ENCODE measurements at places on chromosomes 3 and 15.

- DNase-seq: no peak
These were observed 197.7 kb downstream of the RBMS3 start for GRCh38 chr3:29478611-29479010.

- DNase-seq: no peak
These were observed 62.1 kb downstream of the PRICKLE2 start for GRCh38 chr3:64163019-64163754.

DNA sequence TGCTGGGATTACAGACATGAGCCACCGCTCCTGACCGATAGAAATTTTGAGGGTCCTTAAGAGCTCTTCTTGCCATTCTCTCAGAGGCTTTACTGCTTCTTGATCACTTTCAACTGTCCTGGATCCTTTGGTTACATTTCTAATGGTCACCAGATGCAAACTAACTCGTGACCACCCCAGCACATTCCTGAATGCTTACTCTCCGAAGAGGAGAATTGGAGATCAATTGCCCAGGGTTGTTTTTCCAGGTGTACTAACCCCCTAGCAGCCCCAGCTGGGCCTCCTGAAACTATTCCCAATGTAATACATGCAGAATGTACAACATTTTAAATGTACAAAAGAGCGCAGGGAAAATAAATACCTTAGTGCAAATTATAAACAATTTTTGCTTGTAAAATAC lies 65.1 kb upstream of the TBL1XR1 start:
- no peak for DNase-seq

DNA sequence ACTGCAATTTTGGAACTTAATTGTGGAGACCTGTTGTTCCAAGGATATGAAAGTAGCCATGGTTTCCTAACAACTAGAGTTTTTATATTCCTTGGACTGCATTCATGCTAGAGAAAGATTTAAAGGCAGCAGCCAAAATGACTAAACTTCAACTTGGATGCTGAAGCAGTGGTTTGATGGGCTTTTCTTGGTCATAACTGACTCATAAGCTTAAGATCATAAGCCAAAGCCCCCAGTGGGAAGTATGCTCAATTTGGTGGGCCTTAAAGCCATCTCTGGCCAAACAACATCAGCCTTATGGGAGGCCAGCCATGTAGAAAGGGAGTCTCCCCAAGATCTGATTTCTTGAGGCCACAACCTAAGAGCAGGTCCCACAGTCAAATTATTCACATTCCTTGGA lies 80.2 kb downstream of the ZNF280D start:
- no peak for DNase-seq

DNA sequence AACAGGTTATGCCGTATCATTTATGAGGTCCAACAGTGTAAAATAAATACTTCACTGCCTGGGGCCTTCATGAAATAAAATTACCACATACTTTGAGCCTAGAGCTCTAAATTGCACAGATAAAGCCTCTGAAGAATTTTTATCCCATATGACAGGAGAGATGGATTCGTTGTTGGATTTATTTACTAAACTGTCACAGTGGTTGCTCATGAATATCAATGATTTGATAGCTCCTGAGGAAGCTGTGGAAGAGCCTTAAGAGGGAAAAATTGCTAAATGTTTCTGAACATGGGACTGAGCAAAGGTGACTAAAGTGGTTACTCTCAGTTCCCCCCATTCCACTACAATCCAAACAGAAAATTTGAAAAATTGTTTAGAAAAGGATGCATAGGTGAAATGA lies 558.9 kb upstream of the IL12A start:
- no peak for DNase-seq

- DNase-seq: no peak
These were observed 7.0 kb upstream of the CTSH start for GRCh38 chr15:78951841-78952238.

GRCh38 chr3:2544212-2544611 lies 445.5 kb downstream of the CNTN4 start:
- no peak for DNase-seq

GRCh38 chr3:195124378-195124992 lies 146.5 kb downstream of the XXYLT1 start:
- DNase-seq: no peak

DNA sequence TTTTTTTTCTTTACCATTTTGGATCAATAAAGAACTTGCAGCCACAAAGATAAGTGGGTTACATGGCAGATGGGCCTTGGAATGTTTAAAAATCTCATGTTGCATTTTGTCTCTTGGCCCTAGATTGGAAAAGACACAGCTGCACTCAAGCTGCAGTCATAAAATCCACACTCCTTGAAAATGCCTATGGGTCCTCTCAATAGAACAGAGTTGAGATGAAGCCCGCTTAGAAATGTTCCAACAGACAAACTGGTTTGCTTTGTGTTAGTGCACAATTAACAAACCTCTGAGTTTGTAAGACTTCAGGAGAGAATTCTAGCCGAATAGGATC lies 401.2 kb upstream of the CDIN1 start:
- DNase-seq: no peak

GRCh38 chr3:9754678-9755077 lies 4.9 kb downstream of the OGG1 start:
- DNase-seq: no peak

DNA sequence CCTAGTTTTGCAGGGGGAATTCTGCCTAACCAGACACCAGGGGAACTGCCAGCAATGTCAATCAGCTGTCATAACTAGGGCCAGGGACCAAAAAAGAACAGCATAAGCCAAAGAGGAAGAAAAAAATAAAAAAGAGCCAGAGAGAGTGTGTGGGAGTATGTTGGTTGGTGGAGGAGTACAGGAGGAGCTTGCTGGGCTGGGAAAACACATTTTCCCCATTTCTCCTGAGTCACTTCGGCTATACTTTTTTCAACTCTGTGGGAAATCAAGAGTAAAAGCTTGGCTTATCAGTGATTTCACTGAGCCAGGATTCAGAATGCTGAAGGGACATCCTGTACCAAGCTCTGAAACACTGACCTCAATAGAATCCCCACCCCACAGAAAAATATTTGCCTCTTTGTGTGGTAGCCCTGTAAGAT lies 144.7 kb upstream of the DPH6 start:
- DNase-seq: no peak

GRCh38 chr15:84879088-84879780 lies 5.2 kb upstream of the SLC28A1 start:
- no peak for DNase-seq

- no peak for DNase-seq
These were observed 86.7 kb downstream of the ST8SIA2 start for GRCh38 chr15:92480361-92480760.

DNA sequence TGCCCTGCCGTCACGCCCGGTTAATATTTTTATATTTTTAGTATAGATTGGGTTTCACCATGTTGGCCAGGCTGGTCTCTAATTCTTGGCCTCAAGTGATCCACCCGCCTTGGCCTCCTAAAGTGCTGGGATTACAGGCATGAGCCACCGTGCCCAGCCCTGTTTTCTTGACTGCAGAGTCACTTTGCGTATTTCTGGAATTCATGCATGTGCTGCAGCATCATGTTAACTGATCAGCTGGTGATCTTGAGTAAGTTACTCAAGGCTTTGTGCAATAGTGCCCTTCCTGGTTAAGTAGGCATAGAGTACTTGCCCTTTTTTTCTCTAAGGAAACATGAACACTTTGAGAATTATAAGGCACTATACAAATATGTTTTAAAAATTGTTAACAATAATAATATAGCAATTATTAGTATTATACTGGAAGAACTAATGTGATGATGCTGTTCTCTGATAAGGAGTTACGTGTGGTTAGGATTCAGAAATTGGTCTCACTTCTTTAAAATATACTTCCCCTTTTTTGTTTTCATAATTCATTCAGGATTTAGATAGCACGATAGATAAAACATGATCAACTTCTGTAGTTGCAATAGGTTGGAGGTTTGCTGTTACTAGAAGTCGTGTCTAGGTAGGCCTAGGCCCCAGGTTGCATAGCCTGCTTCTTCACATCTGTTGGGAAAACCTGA lies 33.6 kb downstream of the GPR171 start:
- no peak for DNase-seq

- DNase-seq: no peak
These were observed 42.8 kb downstream of the C2CD4B start for GRCh38 chr15:62122249-62122648.

DNA sequence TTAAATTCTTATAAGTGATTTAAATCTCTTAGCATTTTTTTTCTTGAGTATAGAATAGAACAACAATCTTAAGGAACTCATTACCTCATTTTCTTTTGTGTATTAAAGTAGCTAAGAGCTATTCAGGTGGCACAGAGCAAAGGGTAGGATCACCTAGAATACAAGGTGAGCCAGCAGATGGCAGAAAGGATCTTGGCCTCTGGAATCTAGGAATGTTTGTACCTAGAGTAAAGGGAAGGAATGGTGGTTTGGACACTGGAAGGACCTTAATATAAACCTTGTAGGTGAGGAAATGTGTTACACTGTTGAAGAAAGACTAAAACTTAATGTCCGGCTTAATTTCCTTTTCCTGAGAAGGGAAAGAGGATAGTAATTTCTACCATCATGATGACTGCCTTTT lies 89.0 kb downstream of the GHSR start:
- DNase-seq: no peak
